ENCODE measurements at places on chromosomes 5 and 9. TPM values are rescaled to one million over a fixed set of nuclear protein-coding genes. Genes with fewer than 3 reads are reported as not detected.

DNA sequence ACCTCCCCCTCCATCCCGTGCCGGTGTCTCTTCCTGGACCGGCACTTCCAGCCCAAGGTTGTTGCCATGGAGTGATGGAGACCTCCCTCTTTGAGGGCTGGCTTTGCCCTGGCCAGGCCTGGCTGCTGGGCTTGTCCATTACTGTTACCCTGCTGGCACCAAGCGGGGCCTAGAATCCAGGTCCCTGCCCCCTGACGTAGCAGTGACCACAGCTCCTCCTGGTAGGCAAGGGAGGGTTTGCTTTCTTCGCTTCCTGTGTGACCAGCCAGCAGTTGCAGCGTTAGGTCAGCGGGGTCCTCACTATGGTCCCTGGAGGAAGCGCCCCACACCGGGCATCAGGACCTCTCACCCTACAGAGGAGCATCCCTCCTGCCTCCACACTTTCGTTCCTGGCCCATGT lies 146.7 kb upstream of the COL5A1 start:
- no peak for DNase-seq

GRCh38 chr9:13939134-13939533 lies 374.8 kb downstream of the NFIB start:
- DNase-seq, result no peak

Gene SLC22A4
- total RNA-seq, result 1.1 TPM

Gene STK32A
- total RNA-seq, result not detected

- no peak for DNase-seq
Observed at GRCh38 chr5:172497591-172498255, 43.4 kb upstream of the SH3PXD2B start.

Gene HRH2
- 16.9 TPM for total RNA-seq

GRCh38 chr9:114852050-114852594 lies 46.3 kb upstream of the TNFSF15 start:
- no peak for DNase-seq

Gene SHOC1
- total RNA-seq, result not detected

GRCh38 chr5:72101828-72102227 lies 5.4 kb upstream of the MAP1B start:
- DNase-seq, result no peak

Gene ADAMTS2
- total RNA-seq, result not detected

GRCh38 chr5:172137046-172137445 lies 51.0 kb downstream of the STK10 start:
- no peak for DNase-seq

- no peak for DNase-seq
Observed at GRCh38 chr9:682633-683508, 158.6 kb upstream of the DMRT1 start.

- DNase-seq, result no peak
Observed at GRCh38 chr5:58239045-58239444, 220.8 kb downstream of the PLK2 start.

DNA sequence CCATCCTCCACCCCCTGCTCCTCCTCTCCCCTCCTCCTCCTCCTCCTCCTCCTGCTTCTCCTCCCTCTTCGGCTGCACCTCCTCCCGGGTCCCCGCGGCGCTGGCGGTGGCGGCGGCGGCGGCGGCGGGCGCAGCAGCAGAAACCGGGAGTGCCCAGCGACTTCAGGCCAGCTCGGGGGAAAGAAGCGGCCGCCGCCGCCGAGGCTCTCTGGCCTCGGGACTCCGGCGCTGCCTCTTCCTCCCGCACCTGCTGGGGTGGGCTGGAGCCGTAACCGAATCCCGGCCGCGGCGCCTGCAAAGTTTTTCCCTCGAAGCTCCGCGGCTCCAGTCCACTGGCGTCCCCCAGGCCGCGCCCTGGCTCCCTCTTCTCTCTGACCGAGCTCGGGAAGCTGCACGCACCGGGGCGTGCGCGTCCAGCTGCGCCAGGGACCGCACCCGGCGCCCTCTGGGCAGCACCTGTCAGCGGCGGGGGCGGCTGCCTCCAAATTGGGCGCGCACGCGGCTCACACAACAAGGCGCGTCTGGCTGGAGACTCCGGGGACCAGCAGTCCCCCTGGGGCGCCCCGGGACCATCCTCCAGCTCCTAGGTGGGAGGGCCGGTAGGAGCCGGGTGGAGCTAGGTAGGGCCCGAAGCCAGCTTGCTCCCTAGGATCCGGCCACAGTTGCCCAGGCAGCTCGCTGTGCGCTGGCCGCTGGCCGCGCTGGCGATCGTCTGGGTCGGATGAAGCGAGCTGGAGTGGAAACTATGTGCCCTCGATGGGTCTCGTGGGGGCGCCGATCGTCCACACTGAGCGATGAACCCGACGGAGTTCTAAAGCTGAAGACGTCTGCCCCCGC lies at the start of gene MCTP1:
TSS of gene MCTP1 (minus strand) at position 523 of the 837 bp plus-strand sequence.
- peak; percentile 43 for DNase-seq

Gene ABLIM3
- 0.07 TPM for total RNA-seq

- no peak for DNase-seq
Observed at GRCh38 chr9:88197781-88198340, 59.6 kb upstream of the SPATA31C2 start.

Gene ADRB2
- total RNA-seq, result 0.09 TPM

- no peak for DNase-seq
Observed at GRCh38 chr5:142032747-142033631, 20.2 kb upstream of the GNPDA1 start.

Gene SELENOP
- total RNA-seq, result not detected

Gene GPR150
- 0.46 TPM for total RNA-seq

Gene GPR151
- total RNA-seq, result not detected

- DNase-seq, result no peak
Observed at GRCh38 chr9:19985081-19985480, 196.2 kb upstream of the SLC24A2 start.
